NCI-H1417 (cell line): ENCODE measurements at places on chromosomes 3 and 15.
A peak's percentile ranks its signal among the peaks of the same experiment; 100 is the strongest.

DNA sequence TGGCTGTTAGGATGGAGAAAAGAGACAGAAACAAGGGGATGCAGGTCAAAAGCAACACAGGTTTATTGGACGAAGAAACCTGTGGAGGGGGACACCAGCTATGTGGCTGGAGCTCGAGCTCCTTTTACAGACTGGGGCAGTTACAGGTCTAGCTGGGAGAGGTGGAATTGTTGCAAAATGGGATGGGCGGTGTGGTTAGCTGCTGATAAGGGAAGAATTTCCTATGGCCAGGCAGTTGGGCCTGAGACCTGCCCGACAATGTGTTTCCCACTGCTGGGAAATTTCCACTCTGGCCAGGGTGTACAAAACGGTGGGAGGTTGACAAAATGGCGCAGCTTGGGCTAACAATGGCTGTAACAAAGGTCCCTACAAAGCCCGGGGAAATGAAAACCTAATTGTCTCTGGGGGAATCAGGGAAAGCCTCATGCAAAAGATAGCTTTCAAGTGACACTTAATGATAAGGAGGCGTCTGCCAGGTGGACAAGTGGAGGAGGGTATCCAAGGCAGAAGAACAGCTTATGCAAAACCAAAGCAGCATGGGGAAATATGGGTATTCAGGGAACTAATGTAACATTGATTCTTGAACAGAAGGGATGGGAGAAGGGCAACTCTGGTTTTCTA lies 137.4 kb upstream of the SGO1 start:
- DNase-seq, result peak; percentile 3

DNA sequence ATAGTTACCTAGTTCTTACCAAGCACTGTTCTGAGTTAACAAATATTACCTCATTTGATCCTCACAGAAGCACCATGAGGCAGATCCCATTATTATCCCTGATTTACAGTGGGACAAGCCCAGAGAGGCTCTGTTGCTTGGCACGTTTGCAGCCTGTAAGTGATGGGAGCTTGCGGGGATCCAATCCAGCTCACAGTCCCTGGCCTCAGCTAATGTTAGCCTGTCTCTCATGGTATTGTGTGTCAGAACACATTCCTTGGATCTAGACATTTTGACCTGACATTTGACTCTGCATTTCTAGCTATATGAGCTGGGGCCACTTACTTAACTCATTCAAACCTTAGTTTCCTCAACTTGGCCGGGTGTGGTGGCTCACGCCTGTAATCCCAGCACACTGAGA lies 246.9 kb upstream of the LRTM1 start:
- DNase-seq, result no peak

GRCh38 chr15:64515196-64515595 lies 54.8 kb downstream of the ZNF609 start:
- no peak for DNase-seq

- DNase-seq, result no peak
Measured at GRCh38 chr15:31302778-31303725, 23.6 kb upstream of the KLF13 start.

DNA sequence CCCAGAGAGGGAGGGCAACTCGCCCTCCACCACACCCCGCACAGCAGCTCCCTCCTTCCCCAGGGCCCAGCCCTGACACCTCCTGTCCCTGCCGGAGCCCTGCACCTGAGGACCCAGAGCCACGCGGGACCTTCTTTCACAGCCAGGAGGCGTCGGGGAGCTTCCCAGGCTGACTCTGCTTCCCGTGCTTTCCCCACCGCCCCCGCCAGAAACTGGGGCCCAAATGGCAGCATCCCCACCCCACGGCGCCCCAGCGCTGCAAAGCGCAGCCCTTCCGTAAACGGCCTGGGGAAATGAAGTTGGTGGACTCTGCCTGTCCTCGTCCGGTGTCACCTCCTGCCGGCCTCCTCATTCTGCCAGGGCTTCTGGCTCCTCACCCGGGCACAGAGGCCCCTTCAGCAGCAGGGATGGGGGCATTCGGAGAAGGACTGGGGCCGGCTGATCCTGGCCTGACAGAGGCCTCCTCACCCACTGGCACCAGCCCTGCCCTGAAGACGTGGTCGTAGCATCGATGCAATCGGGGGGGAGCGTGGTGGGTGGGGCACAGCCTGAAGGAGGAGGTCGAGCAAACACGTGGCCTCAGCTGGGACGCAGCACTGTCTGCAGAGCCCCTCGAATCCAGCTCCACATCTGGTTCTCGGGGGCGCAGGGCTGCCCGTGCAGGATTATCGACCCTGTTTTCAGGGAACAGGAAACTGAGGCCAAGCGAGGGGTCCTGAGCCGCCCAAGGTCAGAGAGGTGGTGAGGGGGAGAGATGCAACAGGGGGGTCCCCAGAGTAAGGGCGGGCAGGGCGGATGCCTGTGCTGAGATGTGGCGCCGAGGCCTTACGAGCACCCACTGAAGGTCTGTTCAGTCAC lies 235.4 kb downstream of the XXYLT1 start:
- no peak for DNase-seq

GRCh38 chr3:87949879-87950208 lies 109.0 kb downstream of the CGGBP1 start:
- no peak for DNase-seq

- DNase-seq, result no peak
Measured at GRCh38 chr3:123126031-123126430, 59.2 kb downstream of the PDIA5 start.

- no peak for DNase-seq
Measured at GRCh38 chr3:71345429-71346040, 238.0 kb downstream of the FOXP1 start.

DNA sequence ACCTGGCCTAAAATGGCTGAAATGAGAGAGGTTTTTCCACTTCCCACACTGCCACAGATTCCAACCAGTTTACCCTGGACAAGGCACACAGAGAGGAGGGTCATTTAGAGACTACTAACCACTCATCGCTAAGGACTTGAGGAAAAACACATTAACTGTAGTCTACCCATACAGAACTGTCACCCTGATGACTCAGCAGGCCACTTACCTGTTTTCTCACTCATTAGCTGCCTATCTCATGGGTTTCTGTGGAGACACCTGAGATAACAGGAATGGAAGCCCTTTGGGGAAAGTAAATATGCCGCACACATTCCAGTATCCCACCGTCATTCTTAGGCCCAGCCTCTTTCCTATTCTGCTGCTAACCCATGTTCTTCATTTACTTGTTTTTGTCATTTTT lies 50.0 kb downstream of the ABCC5 start:
- no peak for DNase-seq

- no peak for DNase-seq
Measured at GRCh38 chr3:147008886-147009285, 397.5 kb downstream of the ZIC4 start.

DNA sequence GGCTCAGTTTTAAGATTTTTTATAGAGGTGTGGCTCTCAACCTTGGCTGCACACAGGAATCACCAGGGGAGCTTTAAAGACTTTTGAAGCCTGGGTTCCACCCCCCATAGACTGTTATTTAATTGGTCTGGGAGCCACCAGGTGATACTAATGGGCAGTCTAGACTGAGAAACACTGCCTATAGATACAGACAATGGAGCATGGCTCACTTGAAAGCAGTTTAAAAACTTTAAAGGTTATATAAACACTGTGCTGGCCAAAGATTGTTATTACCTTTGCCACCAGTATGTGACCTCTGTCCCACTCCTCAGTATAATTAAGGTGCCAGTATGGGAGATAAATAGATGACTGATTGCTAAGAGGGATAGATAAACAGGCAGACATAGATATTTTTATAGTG lies 3.8 kb downstream of the GOLIM4 start:
- peak; percentile 46 for DNase-seq

DNA sequence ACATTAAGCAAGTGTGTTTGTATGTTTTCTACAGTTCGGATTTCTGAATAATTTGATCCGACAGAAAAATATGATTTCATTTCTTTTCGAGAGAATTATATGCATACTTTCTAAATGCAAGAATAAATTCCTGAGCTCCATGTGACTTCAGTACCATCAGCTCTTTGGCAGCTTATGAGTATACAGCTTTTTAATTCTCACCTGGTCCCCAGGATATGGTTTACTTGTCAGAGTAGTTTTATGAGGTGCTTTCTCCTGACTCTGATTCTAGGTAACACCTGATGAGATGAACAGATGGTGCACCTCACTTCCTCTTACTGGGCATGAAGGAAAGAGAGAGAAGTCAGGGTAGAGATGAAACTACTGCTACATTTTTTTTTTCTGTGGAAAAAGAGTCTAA lies 3.1 kb downstream of the HGD start:
- no peak for DNase-seq

DNA sequence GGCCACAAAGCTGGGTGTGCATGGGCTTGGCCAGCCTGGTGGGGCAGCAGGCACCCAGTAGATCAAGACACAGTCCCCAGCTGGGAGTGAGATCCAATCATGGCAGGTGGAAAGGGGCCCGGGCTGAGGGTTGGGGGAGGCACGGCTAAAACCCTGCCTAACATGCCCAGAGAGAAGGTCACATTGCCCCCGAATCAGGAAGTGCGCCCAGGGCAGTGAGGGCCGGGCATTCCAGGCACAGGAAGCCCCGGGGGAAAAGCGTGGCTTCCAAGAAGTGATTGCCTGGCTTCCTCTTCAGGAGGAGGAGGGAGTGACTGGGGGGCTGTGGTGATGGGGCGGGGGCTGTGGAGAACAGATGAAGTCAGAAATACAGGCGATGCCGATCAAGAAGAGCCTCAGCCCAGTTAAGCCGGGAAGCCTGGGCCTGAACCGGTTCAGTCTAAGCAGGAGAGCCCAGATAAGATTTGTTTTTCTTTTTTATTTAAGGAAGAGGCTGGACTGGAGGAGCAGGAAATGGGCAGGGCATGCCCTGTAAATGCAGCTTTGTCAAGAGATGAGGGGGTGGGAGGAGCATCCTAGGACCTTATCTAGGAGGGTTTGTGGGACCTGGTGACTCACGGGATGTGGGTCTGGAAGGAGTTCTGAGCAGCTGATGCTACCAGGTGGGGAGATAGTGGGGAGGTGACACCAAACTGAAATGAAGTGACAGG lies 83.9 kb downstream of the CHSY1 start:
- no peak for DNase-seq

GRCh38 chr15:58431221-58432149 lies at the start of gene LIPC:
LIPC (plus strand) TSS chr15:58431991; CDS start chr15:58432033, 42 bp downstream.
- DNase-seq, result no peak

DNA sequence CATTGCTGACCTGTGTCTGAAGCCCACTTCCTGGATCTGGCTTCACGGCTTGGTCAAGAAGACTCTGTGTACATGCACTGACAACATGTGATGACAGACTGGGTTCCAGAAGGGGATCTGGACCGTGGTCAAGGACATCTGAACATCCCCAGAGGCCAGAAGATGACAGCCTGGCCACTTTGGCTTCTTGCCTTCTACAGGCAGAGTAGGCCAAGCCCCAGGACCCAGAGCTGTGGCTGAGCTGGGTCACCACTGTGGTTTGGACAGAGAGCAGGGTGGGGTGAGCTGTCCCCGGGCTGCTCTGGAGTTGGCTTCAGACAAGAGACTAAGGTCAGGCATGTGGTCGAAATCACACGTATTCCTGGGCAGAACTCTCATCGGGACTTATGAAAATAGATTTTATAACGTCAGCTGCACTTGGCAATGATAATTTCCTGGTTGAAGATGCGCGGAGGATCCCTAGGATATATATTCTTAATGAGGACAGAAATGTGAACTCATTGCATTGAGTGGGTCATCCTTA lies 114.1 kb upstream of the FRMD4B start:
- DNase-seq, result no peak

DNA sequence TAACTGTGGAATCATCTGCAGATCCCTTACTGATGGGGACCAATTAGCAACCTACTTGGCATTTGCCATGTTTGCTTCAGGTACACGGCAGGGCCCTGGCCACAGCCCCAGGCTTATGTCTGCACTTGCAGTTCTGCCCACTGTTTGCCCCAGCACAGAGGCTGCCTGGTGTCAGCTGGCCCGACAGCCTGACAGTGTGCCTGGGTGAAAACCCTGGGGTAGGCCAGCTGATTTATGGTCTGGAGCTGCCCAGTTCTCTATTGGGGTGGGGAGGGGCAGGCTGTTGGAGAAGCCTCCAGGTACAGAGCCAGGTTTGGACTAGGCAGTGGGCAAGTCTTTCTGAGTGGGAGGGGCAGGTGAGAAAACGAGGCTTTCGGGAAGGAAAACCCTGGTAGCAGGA lies 11.2 kb upstream of the TGM5 start:
- DNase-seq, result no peak
